Kasumi-1 (cell line): ENCODE measurements at places on chromosomes 7 and 10.
A peak's percentile ranks its signal among the peaks of the same experiment; 100 is the strongest.

DNA sequence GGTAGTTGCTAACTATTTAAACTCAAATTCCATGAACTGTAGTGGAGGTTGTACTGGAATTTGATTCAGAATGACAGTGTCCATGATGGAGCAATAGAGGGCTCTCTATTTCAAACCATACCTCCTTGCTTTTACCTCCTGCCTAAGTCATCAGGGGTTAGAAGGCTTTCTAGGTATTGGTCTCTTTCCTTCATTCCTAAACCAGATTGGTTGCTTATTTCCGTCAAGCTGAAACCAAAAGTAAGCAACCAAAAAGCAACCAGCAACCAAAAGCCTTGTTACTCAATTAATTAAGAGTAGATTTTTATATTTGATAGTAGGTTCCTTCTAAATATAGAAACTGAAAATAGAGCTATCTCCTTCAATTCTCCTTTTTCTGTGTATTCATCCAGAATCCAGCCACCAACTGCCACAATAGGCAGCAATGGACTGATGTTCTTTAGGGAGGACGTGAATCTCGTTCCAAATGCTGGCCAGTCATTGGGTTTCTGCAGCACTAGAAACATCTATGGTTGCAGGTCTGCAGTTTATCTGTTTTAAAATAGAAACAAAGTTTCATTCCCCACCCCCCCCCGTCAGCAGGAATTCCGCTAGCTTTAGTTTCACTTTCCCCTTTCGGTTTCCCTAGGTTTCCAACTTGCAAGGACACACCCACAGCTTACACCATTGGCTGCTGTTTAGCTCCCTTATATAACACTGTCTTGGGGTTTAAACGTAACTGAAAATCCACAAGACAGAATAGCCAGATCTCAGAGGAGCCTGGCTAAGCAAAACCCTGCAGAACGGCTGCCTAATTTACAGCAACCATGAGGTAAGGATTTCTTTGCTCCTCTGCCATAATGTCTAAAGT, at the start of gene IFIT1:
Gene IFIT1, plus strand, starts transcription at position 717 of the 850 bp plus-strand sequence. Its CDS starts 90 bp downstream, at position 807.
- peak; percentile 93 for DNase-seq

- DNase-seq = no peak
Observed at GRCh38 chr10:54869022-54869421, 68.0 kb upstream of the PCDH15 start.

DNA sequence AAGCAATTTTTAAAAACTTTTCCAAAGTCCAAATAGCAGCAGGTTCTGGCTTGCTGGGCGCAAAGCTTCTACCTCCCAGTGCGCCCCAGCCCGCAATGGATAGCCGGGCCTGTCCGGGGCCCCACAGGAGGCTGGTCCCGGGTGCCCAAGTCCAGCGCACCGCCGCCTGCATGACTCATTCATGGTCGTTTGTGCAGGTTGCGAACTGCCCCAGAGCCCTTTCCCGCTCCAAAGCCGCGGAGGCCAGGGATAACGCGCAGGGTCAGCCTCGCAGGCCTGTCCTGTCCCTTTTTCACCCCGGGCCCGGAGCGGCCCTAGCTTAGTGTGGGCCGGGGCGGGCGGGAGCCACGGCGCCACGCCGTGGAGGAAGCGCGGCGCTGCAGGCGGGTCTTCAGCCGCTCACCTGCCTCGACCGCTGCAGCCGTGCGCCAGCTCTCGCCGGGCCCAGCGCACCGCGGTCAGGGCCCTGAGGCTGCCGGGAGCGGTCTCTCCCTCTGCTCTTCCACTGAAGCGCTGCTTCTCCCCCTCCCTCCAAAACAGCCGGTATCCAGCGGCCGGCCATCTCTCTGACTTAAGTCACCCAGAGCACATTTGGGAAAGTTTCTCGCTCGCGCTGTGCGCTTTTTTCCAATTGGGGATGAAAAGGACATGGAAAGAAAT, 1.7 kb upstream of the EGR2 start:
- DNase-seq = peak; percentile 56

DNA sequence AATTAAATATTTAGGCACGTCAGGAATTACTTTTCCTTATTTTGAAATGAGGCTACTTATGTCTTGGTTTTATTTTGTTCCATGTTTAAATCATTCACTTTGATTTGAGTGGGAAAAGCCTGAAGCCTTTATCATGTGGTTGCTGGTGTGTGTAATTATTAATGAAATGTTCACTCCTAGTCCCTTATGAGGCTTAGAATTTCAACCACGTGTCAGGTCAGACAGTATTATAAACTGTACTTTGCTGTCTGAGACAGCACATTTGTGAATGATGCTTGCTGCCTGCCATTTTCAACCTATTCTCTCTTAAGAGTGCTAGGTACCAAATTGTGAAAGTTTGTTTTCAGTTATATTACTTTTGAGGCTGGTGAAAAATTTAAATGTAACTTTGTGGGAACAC, 58.9 kb downstream of the COL17A1 start:
- no peak for DNase-seq

GRCh38 chr10:119024882-119025281, 4.6 kb upstream of the NANOS1 start:
- DNase-seq = no peak

DNA sequence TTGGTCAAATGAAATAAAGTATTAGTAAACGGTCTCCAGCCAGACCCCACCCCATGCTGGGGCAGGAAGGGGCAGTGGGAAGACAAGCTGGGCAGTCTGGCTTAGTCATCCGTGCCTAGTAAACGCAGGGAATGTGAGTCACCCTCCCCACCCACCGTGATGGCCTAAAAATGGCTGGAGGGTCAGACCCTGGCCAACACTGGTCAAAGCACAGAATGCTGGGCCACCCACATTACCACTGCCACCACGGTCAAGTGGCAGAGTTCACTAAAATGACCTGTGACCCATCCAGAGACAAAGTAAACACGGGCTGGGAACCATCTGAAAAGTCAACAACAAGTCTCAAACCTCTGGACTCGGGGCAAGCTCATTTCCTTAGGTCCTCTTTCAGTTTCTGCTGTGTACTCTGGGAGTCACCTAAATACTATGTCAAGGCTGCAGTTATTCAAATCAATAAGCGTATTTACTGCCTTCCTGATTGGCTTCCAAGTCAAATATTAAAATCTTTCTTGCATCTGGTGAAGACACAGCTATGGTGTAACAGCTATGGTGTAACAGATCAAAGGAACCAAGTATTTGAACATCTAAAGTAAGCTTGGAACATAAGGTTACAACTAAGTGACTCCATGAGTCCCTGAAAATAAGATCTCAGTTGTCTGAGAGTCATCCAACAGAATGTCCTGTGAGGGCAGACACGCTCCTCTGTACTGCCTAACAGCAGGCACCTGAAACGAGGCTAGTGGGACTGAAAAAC, 3.0 kb downstream of the ZFAND2A start:
- no peak for DNase-seq

DNA sequence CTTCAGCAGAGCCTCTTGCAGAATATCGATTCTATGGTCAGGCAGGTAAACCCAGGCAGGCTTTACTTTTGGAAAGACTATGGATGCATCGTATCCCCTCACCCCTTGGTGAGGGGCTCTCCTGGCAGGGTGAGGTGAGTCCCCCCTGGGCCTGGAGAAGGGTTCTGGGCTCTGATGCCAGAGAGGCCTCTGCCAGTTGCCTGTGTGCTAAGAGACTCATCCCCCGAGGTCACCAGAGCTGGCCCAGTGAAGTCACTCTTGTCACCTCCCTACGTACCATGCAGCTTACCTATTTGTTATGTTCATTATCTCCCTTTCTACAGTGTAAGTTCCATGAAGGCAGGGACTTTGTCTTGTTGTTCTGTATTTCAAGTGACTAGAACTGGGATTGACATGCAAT, 51.3 kb downstream of the TSPAN15 start:
- DNase-seq = no peak

GRCh38 chr10:31705136-31705535, 223.5 kb downstream of the ARHGAP12 start:
- no peak for DNase-seq

DNA sequence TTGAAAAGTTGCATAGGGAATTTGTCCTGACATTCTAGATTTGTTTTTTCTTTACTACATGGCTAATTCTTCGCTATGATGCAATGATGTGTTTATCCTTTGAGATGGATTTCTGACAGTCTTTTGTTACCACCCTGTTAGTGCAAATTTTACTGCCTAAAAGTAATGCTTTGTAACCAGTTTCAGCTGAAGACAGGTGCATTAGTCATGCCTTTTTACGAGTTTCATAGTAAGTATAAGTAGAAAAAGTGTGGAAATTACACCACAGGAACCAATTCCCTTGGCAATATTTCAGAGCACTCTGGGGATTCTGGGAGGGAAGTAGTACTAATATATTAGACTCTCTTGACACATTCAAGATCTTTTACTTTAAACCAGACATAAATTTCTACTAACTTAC, 257.8 kb upstream of the DKK1 start:
- no peak for DNase-seq

DNA sequence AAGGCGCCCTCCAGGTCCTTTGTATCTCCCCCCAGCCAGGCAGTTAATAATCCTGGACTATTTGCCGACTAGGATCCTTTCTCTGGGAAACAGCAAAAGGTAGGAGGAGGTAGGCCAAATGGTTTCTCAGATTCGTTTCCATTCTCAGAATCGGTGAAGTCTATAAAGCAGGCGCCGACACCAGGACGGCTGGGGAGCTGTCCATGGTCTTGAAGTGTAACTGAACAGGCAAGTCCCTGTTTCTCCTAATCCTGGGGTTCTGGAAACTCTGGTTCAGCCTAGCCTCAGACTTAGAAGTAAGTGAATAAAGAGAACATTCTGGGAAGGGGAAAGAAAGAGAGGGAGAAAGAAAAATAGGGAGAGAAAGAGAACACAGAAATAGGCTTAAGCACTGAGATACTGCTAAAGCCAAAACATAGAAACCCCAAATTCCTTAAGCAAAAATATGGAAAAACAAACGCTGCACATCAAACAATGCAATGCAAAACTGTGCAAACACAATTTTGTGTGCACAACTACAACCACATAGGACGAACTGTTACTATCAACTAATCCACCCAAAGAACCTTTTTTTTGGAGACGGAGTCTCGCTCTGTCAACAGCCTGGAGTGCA, 11.1 kb upstream of the INA start:
- DNase-seq = peak; percentile 78

DNA sequence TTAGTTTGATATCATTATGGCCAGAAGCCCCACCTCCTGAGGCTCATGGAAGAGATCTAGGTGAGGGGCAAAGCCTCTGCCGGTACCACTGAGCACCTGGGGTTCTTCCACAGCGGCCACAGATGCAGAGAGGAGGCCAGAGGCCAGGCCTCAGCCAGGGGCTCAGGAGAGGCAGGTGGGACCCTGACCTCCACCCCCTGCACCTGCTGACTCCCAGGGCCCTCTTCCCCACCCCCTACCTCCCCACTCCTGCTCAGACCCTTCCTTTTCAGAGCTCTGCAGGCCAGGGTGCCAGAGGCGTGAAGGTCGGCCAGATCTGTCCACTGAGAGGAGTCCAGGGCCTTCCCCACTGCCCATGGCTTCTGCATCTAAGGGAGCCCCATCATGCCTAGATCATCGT, 178.7 kb upstream of the PPP2R2D start:
- DNase-seq = no peak

DNA sequence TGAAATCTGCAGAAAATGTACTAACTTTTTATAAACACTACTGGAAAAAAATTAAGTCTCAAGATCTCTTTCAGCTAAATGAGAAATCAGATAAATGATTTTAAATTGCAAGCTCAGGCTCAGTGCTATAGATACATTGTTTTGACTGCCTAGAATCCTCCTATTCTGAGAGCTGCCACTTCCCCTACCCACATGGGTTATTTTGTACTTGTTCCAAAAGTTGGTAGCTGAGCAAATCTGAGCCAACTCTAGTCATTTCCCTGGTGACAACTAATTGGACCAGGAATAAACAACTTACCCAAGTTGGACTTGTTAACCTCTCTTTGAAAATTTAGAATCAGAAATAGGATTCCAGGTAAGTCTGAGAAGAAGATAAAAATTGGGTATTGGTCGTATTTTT, 202.1 kb downstream of the MBL2 start:
- no peak for DNase-seq

DNA sequence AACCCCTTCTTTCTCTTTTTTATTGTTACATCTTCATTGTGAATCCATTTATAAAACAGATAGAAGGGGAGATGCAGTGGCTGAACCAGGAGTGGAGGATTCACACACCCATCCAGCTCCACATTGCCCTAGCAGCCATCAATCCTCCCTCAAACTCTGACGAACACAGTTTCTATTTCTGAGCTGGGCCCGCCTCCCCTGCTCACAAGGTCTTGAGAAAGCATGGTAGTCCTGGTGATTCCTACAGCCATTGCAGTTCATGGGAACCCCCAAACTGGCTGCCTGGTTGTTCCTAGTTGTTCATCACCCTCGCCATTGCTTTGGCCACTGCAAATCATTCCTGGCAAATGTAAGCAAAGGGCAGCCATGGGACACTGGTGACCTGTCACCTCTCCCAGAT, 258.5 kb upstream of the AOAH start:
- DNase-seq = no peak

GRCh38 chr10:127990846-127991542, 84.1 kb downstream of the PTPRE start:
- DNase-seq = peak; percentile 26

- no peak for DNase-seq
Observed at GRCh38 chr7:158778471-158778870, 50.8 kb downstream of the ESYT2 start.

- DNase-seq = no peak
Observed at GRCh38 chr7:142513178-142513955, 235.9 kb upstream of the PRSS1 start.

- DNase-seq = no peak
Observed at GRCh38 chr10:119243488-119243887, 36.1 kb downstream of the GRK5 start.

- peak; percentile 27 for DNase-seq
Observed at GRCh38 chr7:2307690-2308107, 6.5 kb downstream of the SNX8 start.

GRCh38 chr7:51471210-51471980, 154.8 kb upstream of the COBL start:
- DNase-seq = no peak

DNA sequence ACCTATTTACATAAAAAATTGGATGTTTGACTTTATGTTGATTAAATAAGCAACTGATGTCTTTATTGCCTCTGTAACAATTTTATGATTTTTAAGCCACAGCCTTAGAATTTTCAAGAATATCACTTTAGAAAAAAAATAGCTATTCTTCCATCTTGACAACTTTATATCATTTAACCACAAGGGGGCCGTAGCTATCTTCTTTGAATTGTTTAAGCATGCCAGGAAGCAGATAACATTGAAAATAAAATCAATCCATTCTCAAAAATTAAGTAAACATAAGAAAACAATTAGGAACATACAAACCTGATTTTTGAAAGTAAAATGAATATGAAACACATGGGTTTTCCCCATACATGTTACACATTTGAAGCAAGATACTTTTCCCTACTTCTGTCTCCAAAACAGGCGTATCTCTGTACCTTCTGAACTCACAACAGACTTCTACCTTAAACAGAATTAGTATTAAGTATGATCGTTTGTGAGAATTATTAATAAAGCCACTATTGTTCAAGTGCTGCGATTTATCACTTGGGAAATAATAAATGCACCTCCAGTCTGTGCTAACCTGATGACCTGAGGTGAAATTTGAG, 209.0 kb downstream of the CACNA2D1 start:
- DNase-seq = peak; percentile 39

GRCh38 chr10:76122056-76122455, 690.6 kb downstream of the LRMDA start:
- DNase-seq = no peak

- DNase-seq = no peak
Observed at GRCh38 chr10:92692697-92693533, 3.2 kb downstream of the HHEX start.
